ENCODE measurements at places on chromosomes 4 and X.

DNA sequence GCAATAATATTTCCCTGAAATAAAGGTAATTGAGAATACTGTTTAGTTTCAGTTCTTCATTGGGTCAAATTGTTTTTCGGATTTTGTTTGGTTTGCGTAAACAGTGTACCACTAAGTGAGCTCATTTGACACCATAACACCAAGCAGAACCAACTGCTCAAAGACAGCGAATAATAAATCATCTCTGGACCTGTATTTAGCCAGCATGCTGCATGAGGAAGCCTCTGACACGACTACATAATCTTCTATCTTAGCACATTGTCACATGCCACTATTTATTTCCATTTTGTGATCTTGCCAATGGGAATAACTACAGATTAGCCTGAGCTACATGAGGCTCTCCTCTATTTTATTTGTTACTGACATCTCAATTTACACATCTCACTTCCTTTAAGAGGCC is 12.1 kb upstream of the PRKG2 start:
- no peak for DNase-seq

GRCh38 chr4:39713691-39714090 is 15.8 kb downstream of the UBE2K start:
- peak; percentile 46 for DNase-seq

DNA sequence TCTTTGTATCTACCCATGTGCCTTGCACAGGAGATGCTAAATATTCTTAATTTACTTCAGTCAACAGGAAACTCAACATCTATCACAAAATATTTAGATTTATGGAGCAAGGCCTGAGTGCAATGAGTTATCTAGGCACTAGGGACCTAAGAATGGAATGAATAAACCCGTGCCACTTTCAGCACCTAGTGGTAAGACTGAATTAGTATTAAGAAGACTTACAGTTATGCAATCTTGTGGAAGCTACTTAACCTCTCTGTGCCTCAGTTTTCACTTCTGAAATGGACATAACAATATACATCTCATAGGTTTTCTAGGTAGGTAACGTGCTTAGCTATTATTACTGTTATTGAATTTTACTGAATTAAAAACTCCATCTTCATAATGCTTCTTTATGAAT is 144.6 kb upstream of the MAP3K15 start:
- DNase-seq, result peak; percentile 23

DNA sequence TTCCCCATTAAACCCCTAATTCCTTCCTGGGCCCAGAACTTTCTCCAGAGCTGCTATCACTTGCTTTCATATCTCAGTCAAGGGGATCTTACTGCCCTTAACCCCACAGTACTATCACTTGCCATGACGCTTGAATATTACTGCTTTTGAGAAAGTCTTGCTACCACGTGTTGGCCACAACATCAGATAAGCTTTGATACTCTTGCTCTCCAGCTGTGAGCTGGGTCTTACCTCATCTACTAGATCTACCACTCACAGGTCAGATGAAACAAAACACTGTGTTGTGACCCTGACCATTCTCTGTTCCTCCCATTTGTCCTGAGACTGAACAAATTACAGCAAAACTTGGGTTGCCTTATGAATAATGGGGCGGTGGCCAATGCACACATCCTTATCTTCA is 12.1 kb upstream of the TAPT1 start:
- DNase-seq, result no peak

DNA sequence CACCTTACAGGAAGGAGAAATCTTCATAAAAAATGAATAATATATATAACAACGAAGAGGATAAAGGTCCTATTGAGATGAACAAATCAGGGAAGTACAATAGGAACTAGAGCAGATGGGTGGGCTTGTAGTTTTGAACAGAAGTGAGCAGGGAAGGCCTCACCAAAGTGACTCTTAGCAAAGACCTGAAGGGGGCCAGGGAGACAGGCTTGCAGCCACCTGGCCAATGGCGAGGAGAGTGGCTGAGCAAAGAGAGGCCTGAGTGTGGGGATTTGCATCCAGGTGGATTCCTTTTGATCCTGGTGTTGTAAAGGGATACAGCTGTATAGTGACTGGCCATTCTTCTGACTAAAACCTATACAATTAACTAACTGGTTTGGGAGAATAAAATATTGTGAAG is 354.1 kb downstream of the CAMK2D start:
- DNase-seq, result no peak

GRCh38 chrX:154327038-154327820 is 31.6 kb downstream of the TKTL1 start:
- peak; percentile 18 for DNase-seq

GRCh38 chrX:46321676-46322075 is 223.5 kb downstream of the ZNF674 start:
- no peak for DNase-seq

DNA sequence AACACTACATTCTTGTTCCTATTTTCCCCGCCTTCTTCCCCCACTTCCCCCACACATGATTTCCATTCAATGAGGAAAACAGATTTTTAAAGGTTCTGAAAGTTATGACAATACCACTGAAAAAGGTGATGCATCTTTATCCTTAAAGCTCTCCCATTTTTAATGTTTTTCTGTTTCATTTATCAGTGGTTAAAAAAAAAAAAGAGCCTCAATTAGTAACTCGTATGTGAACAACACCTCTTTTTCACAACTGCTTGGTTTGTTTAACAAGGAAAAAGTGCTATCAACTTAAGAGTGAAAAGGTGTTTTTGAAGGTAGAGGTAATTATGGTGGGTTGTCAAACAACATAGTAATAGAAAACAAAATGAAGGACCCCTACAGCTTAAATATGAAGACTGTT is 8.2 kb upstream of the CAMK2D start:
- DNase-seq, result no peak

GRCh38 chr4:79682801-79683530 is 274.9 kb upstream of the GK2 start:
- no peak for DNase-seq

Data from cardiac fibroblast (primary cell).